ENCODE measurements at places on chromosomes 6 and 20. TPM values are rescaled to one million over a fixed set of nuclear protein-coding genes. Genes with fewer than 3 reads are reported as not detected.
A peak's percentile ranks its signal among the peaks of the same experiment; 100 is the strongest.

GRCh38 chr20:13442986-13443385 lies 195.7 kb downstream of the TASP1 start:
- no peak for DNase-seq

- no peak for DNase-seq
These were observed 192.4 kb downstream of the BMP2 start for GRCh38 chr20:6959900-6960312.

DNA sequence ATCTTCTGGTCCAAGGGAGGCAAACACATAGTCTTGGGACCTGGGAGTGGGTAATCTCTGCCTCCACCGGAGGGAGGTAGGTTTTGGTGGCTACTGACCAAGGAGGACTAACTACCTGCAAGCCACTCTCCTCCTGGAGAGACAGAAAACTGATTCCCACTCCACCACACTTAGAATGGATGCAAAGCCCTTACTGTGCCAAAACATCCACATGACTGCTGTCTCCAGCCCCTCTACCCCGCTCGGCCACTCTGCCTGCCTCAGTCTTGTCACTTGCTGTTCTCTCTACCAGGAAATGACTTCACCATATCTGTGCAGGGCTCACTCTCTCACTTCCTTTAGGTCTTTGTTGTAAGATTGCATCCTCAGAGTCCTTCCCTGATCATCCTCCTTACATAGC lies 129.5 kb upstream of the ARG1 start:
- no peak for DNase-seq

DNA sequence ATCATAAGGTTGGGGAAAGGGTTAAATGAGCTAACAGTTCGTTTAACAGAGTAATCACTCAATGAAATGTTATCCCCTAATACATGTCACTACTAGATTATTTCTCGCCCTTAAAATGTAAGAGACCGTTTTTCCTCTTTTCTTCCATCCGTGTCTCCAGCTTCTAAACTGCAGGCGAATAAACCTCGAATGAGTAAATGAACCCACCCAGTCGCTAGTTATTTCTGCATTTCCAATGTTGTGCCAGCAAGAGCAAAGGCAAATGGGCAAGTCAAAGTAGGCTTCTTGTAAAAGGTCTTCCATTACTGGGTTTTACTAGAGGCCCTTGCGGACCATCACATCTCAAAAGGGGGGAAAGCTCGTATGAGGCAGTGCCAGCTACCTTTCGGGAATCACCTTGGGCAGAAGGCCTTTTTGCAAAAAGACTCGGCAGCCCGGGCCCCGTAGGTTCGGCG lies 400 bp upstream of the SMAP1 start:
- DNase-seq, result no peak

- DNase-seq, result peak; percentile 40
These were observed 48.1 kb downstream of the HLA-DPB1 start for GRCh38 chr6:33123732-33124524.

DNA sequence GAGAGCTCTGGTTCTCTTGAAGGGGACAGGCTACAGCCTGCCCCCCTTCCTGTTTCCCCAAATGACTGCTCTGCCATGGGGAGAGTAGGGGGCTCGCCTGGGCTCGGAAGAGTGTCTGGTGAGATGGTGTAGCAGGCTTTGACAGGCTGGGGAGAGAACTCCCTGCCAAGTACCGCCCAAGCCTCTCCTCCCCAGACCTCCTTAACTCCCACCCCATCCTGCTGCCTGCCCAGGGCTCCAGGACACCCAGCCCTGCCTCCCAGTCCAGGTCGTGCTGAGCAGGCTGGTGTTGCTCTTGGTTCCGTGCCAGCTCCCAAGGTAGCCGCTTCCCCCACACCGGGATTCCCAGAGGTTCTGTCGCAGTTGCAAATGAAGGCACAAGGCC lies 9.8 kb downstream of the VEGFA start:
- no peak for DNase-seq

- DNase-seq, result no peak
These were observed 188.3 kb upstream of the AGPAT4 start for GRCh38 chr6:161462148-161462547.

DNA sequence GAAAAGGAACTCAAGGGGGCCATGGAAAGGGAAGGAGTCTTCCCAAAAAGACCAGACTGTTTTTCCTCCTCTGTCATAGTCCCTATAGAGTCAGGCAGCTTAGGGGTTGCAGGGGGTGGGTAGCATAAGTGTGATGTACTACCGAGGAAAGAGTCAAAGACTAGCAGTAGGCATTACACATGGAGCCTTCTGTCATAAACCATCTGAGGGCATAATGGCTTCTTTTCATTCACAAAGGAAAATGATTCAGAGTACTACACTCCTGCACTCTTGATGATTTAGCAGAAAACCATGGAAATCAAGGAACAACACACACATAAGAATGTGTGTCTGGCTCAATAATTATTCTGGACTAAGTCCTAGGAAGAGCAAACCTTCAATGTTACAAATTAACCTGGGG lies 14.9 kb downstream of the PLN start:
- DNase-seq, result no peak

DNA sequence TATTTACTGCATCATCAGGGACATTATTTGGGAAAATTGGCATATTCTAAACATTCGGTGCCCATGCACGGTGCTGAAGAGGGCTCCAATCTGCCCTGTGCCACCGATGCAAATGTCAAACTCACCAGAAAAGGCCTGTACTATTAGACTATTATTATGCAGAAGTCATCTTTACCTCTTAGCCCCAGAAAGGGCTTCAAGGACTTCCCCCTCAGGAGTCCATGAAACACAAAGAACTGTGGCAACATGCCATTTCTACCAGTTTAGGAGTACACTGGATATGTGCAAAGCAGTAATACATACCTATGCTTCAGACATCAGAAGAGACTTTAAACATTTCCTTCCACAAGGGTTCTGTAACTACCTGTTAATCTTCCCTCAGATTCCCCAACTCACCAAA lies 8.6 kb downstream of the DIDO1 start:
- no peak for DNase-seq

DNA sequence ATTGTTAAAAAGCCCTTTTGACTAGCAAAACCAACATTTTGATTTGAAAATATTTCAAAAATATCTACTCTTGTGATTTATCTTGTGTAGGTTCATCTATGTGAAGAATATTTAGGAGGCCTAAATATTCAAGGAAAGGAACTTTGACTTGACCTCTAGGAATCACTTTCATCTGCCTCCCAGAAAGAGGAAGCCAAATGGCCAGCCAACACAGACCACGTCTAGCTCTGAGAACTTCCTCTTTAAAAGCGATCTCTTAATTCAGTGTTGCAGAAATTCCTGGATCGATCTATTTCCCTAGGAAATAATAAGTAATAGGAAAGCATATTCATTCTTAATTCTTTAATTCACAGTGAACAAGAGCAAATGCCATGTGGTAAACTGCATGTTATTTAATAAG lies 9.6 kb upstream of the MOXD1 start:
- no peak for DNase-seq

- no peak for DNase-seq
These were observed 13.5 kb downstream of the DYNLRB1 start for GRCh38 chr20:34529742-34530141.

DNA sequence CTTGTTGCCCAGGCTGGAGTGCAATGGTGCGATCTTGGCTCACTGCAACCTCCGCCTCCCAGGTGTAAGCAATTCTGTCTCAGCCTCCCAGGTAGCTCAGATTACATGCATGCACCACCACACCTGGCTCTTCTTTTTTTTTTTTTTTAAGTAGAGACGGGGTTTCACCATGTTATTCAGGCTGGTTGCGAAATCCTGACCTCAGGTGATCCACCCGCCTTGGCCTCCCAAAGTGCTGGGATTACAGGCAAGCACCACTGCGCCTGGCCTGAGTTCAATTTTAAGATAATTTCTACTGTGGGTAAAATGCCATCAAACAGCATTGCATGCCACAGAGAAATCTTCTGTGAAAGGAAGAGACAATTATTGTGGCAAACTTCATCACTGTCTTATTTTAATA lies 633.1 kb downstream of the KIF16B start:
- no peak for DNase-seq

GRCh38 chr6:107539849-107540464 lies 50.0 kb downstream of the SOBP start:
- DNase-seq, result no peak

DNA sequence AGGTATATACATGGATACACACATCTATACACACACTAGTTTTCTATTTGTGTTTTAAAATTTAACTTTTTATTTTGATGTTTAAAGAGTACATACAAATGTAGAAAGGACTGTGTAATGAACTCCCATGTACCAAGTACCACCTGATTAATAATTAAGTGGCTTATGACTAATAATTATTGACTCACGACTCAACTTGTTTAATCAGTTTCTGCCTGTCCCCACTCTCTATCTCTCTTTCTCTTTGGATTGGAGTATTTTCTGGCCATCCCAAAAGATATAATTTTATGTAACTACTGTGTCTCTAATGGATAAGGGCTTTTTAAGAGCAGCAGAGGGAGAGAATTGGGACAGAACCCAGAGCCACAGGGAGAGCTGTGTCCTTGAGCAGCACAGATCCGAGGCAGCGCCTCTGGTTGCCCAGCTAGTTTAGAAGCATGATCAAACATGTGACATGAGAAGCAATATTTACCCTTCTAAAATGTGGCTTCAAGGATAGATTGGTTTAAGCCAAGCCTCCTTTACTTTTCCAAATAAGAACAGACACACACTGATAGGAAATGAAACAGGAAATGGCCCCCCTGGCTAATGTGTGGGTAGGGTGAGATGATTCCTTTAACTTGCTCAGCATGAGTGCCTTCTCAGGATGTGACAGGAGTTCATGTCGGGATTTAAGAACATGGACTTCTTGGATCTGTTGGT lies 81.0 kb downstream of the ERMARD start:
- no peak for DNase-seq

FAM209A gene
- total RNA-seq, result 3.3 TPM

BPIFA1 gene
- total RNA-seq, result not detected

LHFPL5 gene
- not detected for total RNA-seq

RIMS4 gene
- total RNA-seq, result not detected

PGC gene
- total RNA-seq, result not detected

All from B cell (primary cell).